ENCODE measurements at places on chromosomes 6 and 20. TPM values are rescaled to one million over a fixed set of nuclear protein-coding genes. Genes with fewer than 3 reads are reported as not detected.

- DNase-seq, result peak; percentile 51
These were observed 21.5 kb upstream of the MRPS18A start for GRCh38 chr6:43708860-43709653.

Gene VWA7
- 0.13 TPM for total RNA-seq

DNA sequence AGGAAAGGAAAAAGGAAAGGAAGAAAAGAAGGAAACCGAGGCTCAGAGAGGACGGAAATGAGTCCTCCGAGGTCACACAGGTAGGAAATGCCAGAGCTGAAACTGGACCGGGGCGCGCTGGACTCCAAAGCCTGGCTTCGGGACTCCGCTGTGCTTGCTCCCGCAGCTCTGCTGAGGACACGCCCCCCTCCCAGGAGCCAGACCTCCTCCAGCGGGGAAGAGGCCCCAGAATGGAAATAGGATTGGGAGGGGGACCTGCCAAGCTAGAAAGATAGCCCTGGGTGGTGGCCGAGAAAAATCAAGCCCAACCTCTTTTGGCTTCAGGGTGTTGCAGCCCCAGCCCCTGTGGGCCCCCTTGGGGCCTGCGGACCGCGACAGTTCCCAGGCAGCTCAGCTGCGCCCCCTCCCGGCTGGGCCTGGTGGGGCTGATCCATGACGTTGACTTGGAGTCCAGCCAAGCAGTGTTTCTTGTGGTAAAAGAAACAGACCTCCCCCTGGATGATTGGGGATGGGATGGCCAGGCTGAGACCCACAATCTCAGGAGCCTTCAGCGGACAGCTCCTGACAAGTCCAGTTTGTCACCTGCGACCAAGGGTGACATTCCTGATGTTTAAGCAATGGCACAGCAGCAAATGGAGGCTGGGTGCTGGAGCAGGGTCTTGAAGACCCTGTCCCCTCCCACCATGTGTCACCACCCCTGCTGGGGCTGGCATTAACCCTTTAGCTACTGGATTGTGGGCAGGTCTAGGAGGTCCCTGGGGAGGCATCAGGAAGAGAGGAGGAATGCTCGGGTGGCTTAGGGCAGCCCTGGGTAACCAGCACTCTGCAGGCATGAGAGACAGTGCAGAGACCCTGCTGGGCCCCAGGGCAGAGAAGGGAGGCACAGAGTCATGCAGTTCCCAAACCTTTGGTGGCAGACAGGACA lies 55.4 kb downstream of the RIPOR3 start:
- peak; percentile 57 for DNase-seq

Gene TBXT
- total RNA-seq, result not detected

DNA sequence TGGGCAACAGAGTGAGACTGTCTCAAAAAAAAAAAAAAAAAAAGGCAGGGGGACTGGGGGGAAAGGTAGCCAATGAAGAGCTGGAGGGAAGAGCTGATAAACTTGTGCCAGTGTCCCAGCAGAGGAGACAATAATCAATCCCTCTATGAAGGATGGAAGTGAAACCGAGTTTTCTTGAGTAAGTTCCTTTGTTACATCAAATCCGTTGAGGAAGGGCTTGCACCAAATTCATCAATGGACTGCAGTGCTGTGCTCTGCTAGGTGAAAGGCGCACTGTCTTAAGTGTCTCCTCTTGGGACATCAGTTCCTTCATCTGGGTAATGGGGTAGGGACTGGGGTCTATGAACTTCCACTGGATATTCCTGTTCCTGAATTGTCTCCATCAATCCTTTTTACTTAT lies 3.0 kb upstream of the CRIP3 start:
- DNase-seq, result no peak

DNA sequence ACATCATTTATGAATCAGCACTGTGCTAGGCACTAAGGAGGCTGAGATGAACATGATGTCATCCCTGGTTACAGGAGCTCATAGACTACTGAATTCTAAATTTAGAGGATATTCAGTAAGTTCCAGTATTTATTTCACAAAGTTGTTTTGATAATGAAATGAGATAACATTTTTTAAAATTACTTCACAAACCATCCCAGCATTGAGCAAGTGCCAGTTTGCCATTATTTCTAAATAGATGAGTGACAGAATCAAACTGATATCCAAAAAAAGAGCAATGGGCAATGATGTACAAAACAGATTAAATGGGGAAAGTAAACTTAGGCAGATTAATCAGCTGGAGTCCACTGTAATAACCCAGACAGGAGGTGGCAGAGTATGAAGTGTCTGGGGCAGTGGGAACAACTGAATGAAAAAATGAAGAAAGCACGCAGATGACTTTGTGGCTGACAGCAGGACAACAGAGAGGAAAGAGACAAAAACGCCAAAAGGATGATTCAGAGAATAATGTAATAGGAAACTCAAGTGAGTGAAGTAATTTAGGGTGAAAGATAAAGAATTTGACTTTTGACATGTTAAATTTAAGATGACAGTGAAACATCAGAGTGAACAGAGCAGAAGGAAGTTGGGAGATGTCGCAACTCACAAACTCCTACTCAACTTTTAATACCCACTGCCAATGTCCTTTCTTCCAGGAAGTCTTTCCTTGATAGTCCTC lies 70.2 kb downstream of the RCAN2 start:
- peak; percentile 5 for DNase-seq

Gene SNAP91
- not detected for total RNA-seq

Gene FILIP1
- total RNA-seq, result 0.03 TPM

DNA sequence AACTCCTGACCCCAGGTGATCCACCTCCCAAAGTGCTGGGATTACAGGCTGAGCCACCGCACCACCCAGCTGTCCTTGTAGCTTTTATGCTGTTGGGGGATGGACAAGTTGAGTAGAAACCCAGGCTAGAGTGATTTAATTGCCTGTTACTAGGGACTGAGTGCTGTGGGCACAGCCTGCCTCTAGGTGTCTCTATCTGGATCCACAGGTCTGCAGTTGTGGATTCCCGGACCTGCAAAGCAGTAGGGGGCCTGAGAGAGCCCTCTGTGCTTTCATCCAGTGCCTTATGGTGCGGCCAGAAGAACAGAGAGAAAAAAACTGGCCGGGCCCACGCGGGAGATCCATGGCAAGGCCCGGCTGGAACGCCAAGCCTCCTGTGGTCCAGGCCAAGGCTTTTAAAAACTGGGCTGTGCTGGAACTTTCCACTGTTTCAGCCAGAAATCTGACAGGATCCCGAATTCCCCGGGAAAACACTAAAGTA lies 5.2 kb downstream of the SIRPA start:
- DNase-seq, result peak; percentile 43

GRCh38 chr20:60036746-60037499 lies 78.7 kb downstream of the CDH26 start:
- peak; percentile 50 for DNase-seq

Gene ERVFRD-1
- total RNA-seq, result not detected

Gene HDGFL1
- not detected for total RNA-seq

GRCh38 chr20:24948939-24949679 lies at the start of gene CST7:
CST7 (plus strand) TSS chr20:24949269; CDS start chr20:24949506, 237 bp downstream.
- DNase-seq, result peak; percentile 21

Gene CRYBG1
- total RNA-seq, result 2.3 TPM

- no peak for DNase-seq
These were observed 123.1 kb upstream of the CARMIL1 start for GRCh38 chr6:25156123-25156522.

Gene PRDM1
- not detected for total RNA-seq

Gene ANGPT4
- total RNA-seq, result not detected

Gene PCMTD2
- total RNA-seq, result 42.4 TPM

- no peak for DNase-seq
These were observed 69.2 kb downstream of the MTFR2 start for GRCh38 chr6:136180704-136181511.

Gene RNF144B
- 1.9 TPM for total RNA-seq

- no peak for DNase-seq
These were observed 145.1 kb downstream of the KIF16B start for GRCh38 chr20:16428112-16428511.

DNA sequence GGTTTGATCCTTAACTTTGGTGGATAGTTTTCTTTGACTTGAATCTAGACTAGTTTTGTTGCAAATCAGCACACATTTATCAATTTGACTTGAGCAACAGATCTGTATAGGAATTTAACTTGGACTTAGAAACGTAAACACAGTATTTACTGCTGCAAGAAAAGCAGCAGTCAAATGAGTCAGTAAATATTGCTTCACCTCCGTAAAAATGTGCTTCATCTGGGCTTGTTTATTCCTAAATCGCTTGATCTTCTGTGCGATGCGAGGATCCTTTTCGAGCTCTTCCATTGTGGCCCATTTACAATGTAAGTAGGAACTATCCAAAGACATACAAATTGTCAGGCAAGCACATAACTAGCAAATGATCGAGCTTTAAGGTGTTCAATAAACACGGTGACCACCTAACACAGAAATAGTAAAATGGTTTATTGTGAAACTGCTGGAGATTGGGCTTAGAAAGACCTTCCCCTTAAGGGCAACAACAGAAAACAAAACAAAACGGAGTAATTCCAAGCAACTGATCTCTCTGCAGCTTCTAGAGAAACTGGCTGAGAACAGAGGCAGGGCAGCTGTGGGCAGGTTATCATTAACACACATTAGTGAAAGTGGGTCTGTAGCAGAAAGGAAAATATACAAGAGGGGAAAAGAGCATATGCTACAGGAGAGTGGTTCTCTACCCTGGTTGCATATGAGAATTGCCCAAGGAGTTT lies 120.8 kb downstream of the CHD6 start:
- no peak for DNase-seq

- DNase-seq, result peak; percentile 80
These were observed 102.6 kb downstream of the CD109 start for GRCh38 chr6:73798592-73798991.

DNA sequence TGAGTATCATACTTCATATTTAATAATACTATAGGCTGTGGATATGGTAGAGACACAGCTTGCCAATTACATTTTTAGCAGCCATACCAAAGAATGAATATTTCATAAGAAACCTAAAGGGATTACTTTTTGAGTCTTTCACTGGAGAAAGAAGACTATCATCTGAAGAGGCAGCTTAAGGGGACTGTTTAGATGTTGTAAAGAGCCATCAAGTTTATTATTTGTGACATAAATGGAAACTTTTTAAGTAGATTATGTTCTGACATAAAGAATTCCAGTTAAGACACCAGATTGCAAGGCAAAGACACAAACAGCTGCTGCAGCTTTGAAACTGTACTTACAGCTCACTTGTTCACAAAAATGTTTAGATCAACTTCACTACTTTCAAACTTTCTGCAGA lies 429.4 kb downstream of the TFAP2A start:
- no peak for DNase-seq

GRCh38 chr6:132789396-132789776 lies 9.1 kb downstream of the SLC18B1 start:
- no peak for DNase-seq

GRCh38 chr6:113466526-113466925 lies 390.6 kb upstream of the MARCKS start:
- DNase-seq, result no peak

DNA sequence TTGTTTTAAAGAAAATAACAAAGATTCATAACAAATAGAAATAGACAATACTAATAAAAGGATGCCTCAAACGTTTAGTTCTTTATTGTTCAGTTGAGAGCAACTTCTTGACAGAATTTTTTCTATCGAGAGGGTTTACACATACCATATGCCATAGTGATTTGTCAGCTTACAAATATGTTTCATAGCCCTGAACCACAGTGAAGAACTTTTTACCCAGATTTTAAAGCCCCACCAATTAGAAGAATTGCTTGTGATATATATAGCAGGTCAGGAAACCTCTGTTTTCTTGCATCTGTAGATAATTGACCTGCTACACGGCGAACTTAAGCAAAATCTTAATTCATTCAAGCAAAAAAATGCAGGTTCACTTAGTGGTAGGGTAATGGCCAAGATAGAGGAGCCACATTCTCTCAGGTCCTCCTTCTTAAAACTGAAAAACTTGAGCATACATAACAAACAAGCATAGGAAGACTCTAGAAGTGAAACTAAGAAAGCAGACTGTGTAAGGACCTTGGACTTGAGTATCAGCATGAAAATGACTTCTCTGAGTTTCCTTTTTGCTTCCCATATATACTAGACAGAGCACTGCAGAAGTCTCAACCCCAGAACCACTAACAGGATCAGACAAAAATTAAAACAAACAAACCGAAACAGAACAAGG lies 39.5 kb downstream of the CRISP1 start:
- DNase-seq, result no peak

Gene SMPDL3A
- total RNA-seq, result 2.0 TPM

Gene GNAS-AS1
- 1.7 TPM for total RNA-seq

Gene DOP1A
- 32.3 TPM for total RNA-seq

- no peak for DNase-seq
These were observed 53.8 kb downstream of the ADAT2 start for GRCh38 chr6:143396497-143397226.

GRCh38 chr20:25624500-25624939 lies 706 bp upstream of the NANP start:
- no peak for DNase-seq

- peak; percentile 19 for DNase-seq
These were observed 7.8 kb upstream of the PLTP start for GRCh38 chr20:45919542-45920399.

DNA sequence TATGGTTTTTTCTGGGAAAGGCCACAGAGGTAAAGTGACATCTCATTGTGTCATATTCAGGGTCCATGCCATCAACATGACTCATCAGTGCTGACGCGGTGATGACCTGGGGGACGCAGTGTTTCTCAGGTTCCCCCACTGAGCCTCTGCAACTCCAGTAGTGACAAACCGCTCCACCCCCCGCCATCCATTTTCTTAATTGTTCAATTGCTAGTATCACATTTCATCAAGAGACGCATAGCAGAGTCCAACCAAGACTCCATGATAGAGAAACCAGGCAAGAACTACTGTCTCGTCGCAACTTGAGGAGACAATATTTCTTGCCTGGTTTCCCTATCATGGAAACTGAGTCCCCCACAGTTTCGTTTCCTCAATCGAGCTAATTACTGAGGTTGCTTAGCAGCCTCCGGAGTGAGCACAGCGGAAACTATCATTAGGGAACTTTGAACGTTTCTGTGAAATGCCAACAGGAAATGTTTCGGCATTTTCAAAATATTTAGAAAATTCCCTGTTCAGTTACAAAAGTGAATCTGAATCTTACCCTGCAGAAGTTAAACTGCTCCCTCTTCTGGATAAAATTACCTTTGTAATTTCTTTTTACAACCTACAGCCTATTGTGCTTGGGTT lies 12.2 kb upstream of the SERPINB1 start:
- DNase-seq, result peak; percentile 31

DNA sequence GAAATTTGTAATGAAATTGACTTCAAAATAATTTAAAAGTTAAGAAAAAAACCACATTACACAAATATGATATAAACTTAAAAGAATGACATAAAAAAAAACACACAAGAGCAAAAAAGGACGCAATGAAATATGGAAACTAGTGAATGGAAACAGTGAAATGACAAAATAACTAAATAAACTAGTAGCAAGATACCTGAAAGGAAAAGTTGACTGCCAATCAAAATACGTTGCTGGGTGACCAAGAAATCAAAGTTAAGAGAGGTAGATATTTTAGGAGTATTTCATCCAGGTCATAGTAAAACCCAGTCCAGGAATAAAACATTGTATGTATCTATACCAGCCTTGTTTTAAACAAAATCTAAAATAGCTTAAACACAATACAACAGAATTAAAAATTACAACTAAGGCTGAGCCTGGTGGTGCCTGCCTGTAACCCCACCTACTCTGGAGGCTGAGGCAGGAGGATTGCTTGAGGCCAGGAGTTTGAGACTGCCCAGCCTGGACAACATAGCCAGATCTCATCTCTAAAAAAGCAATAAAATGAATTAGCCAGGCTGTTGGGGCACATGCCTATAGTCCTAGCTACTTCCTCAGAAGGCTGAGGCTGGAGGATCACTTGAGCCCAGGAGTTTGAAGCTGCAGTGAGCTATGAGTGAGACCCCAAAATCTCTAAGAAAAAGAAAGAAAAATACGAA lies 22.0 kb downstream of the C6orf15 start:
- no peak for DNase-seq

Gene FAM217A
- total RNA-seq, result not detected

GRCh38 chr6:167764713-167765479 lies 61.8 kb upstream of the AFDN start:
- no peak for DNase-seq
